ENCODE measurements at places on chromosomes 1 and 21. TPM values are rescaled to one million over a fixed set of nuclear protein-coding genes. Genes with fewer than 3 reads are reported as not detected.

NBPF4 gene
- total RNA-seq = 0.60 TPM

C1orf167 gene
- total RNA-seq = not detected

RXFP4 gene
- not detected for total RNA-seq

SSR2 gene
- 657 TPM for total RNA-seq

SLC30A2 gene
- not detected for total RNA-seq

SLC1A7 gene
- not detected for total RNA-seq

SMYD3 gene
- total RNA-seq = 29.5 TPM

TMIGD3 gene
- total RNA-seq = not detected

COPA gene
- total RNA-seq = 140 TPM

APCS gene
- total RNA-seq = not detected

RGS16 gene
- total RNA-seq = 4.1 TPM

SLC16A4 gene
- 18.5 TPM for total RNA-seq

IGFN1 gene
- 1.1 TPM for total RNA-seq

DNA sequence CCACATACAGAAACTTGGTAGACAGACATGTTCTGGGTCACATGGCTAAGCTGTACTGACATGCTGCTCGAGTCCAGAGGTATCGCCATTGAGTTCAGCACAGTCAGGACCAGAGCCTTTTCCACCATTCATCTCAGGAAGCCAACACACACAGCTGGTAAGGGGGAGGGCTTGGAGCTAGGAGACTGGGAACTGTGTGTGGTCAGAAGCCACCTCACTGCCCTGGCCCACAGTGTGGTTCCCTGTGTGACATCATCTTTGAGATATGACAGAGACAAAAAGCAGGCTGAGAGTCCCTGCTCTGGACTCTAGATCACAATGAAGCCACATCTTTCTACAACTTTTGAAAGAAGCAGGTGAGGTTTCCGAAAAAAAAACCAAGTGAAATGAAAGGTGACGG, 107.2 kb downstream of the SIM2 start:
- DNase-seq = peak; percentile 55

DNA sequence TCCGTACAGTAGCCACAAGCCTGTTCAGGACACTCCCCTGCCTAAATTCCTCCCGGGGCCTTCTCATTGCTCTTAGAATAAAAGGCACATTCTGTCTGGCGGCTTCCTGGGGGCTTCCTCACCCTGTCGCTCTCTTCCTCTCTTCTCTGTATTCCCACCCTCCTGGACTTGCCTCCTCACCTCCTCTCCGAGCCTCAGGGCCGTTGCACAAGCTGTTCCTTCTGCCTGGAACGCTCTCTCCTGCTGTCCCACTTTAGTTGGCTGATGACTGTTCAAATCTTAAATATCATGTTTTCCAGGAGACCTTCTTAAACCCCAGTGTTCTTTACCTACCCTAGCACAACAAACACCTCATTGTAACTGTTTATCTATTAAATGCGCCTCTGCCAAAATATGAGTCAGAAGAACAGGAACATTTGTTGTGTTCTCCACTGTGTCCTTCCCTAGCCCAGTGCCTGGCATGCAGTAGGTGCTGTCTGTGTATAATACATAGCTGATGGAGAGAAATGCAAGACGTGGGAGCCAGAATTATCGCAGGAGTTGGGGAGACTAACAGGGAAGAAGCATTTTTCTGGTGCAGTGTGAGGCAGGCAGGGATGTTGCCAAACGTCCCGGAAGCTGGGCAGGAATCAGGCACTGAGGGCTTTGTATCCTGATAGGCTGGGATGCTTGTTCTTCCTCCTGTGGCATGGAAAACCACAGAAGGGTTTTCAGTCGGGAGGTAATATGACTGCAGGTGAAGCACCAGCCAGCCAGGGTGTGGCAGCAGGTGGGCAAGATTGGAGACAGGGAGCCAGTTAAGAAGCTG, 24.1 kb upstream of the THRAP3 start:
- DNase-seq = peak; percentile 34

GRCh38 chr1:29190718-29191117, 9.0 kb upstream of the SRSF4 start:
- DNase-seq = no peak

- no peak for DNase-seq
Measured at GRCh38 chr1:154745286-154745731, 124.8 kb downstream of the KCNN3 start.

DNA sequence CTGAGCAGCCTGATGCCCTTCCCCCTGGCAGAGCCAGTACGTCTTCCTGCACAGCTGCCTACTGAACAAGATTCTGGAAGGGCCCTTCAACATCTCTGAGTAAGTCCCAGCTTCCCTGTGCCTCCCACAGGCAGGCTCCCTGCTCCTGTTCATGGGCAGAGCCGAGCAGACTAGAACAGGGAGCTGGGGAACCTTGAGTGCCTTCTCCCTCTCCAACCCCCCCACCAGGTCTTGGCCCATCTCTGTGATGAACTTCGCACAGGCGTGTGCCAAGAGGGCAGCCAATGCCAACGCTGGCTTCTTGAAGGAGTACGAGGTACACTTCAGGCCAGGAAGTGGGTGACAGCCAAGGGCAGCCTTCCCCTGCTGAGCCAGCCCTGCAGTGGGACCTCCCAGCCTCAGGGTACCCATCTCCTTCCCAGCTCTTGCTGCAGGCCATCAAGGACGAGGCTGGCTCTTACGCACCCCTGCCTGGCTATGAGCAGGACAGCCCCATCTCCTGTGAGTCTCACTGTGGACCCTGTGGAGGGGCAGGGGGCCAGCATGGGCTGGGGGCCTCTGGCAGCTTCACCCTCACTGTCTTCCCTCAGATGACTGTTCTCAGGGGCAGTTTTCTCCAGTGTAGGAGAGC, 6.4 kb upstream of the LGR6 start:
- DNase-seq = no peak

DNA sequence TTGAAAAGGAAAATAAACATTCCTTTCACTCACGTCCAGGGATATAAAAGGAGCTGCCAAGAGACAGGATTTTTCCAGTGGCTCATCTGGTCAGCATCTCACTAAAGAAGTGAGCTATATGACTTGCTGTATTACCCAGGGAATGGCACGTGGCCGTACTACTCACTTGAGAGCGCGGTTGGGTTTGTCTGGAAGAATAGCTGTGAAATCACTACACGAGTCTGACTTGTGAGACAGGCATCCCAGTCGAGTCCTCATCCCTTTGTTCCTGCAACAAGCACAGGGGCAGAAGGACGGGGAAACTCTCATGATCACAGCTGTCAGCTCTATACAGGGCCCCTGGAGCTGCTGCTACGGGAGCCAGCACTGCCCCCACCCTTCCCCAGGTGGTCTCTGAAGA, 17.7 kb downstream of the RGS8 start:
- DNase-seq = no peak

GRCh38 chr1:15684042-15684461, at the start of gene PLEKHM2:
Gene PLEKHM2 (plus strand): TSS chr1:15684320. CDS start chr1:15684559, 239 bp downstream.
- peak; percentile 49 for DNase-seq

DNA sequence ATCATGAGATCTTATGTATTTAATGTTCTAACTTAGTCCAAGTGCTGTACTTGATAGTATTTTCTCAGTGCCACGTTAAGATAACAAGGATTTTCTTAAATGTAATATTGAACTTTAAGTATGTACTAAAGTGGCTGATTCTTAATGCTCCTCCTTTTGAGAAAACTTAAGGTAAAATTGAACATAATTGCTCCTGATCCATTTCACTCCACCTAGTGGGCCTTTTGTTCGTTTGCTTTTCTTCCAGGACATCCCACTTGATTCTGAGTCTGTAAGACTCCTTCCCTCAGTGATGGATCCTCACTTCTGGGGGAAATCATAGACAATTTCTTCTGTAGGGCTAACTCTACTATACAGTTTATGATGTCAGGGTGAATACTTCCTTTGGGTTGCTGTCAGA, 173.1 kb downstream of the LMO4 start:
- DNase-seq = no peak

GRCh38 chr1:206570529-206570928, 41.7 kb downstream of the EIF2D start:
- no peak for DNase-seq

- DNase-seq = no peak
Measured at GRCh38 chr1:65758128-65758527, 34.6 kb upstream of the PDE4B start.

GRCh38 chr1:91278754-91279153, 125.9 kb downstream of the HFM1 start:
- DNase-seq = peak; percentile 24

GRCh38 chr21:43031121-43031619, 44.5 kb downstream of the CBS start:
- DNase-seq = no peak

GRCh38 chr1:212945463-212946160, 4.7 kb upstream of the VASH2 start:
- DNase-seq = no peak

- DNase-seq = no peak
Measured at GRCh38 chr1:46056325-46056724, 76.1 kb downstream of the PIK3R3 start.

GRCh38 chr1:157878059-157878458, 36.5 kb upstream of the CD5L start:
- peak; percentile 57 for DNase-seq

DNA sequence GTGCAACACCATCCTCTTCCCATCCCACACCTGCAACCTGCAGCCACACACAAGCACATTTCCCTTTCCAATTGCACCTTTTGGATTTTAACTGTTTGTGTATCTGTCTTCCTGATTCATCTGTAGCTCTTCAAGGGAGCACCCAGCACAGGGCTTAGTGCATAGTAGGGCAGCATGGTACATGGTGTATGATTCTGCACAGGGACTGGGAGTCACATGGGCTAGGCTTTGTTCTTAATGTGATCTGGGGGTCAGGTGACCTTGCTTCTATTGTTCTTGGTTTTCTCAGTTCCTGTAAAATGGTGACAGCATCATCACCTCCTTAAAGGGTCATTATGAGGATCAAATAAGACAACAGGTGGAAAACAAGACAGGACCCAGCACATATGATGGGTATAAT, 419.3 kb downstream of the MATN1 start:
- no peak for DNase-seq

DNA sequence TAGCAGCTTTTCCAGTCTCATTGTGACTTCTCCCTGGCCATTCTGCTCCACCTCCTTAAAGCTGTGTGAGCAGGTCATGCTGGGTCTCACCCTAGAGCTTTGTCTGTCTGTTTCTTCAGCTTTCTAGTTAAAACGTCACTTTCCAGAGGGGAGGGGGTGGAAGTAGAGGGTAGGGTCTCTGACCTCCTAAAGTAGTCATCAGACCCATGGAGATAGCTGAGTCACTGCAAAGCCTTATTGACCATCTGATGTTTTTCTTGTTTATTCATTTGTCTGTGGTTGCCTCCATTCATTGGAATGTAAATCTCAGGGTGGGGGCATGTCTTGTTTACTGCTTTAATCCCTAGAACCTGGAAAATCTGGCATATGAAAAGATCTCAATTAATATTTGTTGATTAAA, 52.7 kb downstream of the ELF3 start:
- DNase-seq = peak; percentile 10

GRCh38 chr1:95094923-95095322, 22.2 kb upstream of the ALG14 start:
- no peak for DNase-seq

DNA sequence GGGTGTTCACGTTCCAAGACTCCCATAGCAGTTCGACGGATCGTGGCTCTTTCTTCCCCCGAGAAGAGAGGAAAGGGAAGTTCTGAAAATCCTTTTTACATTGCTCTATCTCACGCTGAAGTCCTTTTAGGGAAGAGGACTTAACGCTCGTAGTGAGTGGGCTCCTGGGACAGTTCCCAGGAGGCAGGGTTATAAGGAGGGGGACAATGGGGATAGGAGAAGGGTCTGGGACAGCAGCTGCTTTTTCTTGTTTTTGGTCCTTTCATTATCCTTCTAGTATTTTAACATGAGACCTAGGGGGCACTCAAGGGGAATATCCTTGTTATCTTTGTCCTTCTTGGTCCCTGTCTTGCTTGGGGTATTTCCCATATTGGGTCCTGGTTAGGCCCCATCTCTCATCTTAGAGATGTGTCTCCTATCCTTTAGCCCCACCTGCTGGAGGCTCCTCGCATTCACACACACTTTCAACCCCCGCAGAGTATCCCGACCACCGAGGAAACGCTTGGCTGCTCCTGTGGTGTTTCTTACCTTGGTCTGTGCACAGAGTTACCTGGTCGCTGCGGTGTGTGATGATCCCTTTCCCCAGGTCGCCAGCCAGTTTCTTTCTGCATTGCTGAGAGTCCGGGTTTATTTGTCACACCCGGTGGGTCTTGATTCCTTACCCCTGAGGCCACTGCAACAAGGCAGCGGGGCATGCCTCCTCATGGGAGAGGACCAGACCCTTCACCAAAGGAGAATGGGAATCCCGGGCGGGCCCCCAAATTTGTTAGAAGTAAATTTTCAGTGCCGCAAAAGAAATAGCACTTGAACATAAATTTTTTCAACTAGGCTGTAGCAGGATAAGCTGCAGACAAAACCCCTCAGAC, 29.7 kb downstream of the SCCPDH start:
- DNase-seq = peak; percentile 60

DNA sequence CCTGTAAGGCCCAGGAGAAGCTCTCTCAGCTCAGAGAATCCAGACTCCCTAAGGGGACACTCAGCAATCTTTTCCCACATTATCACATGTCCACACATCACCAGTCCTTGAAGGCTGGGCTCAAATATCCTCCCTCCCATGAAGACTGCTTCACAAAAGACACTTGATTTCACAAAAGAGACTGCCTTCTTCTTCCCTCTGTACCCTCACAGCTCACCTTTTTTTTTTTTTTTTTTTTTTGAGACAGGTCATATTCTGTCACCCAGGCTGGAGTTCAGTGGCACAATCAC, 1.5 kb downstream of the CD58 start:
- DNase-seq = peak; percentile 26

DNA sequence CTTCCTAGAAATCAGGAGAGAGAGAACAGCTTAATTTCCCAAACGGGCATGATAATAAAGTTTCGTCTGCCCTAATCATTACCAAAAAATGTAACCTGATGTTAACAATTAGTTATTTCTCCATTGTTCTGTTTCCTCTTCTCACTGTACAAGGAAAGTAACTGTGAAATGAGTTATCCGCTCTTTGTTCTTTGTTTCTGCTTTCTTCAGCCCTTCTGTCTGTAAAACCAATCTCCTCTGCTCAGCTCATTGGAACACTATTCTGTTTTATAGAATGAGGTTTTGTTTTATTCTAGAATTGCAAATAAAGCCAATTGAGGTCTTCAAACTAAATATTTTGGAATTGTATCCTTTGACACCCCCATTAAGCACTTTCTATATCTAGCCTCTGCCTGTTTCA, 8.8 kb upstream of the THEM4 start:
- no peak for DNase-seq

DNA sequence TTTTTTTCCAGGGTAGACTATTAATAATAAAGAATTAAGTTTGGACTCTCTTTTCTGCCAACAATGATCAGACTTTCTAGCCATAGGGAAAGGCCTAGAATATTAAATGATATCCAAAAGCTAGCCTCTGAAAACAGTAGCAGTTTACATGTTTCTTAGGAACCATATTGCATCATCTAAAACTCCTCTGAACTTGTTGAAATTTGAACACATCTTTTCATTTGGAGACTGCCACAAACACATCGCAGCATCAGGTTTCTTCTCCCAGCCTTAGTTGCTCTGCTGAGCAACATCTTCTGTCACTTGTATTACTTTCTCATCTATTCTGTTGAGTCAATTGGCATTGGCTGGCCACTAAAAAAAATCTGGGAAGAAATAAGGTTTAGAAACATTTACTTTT, 63.2 kb upstream of the GNG4 start:
- no peak for DNase-seq
